ENCODE measurements at places on chromosomes 3 and 15.

- DNase-seq, result no peak
Observed at GRCh38 chr3:123884203-123884831, at the start of gene MYLK. TSS of gene MYLK (minus strand) at chr3:123884332. CDS start at chr3:123793841, 90,491 bp downstream.

DNA sequence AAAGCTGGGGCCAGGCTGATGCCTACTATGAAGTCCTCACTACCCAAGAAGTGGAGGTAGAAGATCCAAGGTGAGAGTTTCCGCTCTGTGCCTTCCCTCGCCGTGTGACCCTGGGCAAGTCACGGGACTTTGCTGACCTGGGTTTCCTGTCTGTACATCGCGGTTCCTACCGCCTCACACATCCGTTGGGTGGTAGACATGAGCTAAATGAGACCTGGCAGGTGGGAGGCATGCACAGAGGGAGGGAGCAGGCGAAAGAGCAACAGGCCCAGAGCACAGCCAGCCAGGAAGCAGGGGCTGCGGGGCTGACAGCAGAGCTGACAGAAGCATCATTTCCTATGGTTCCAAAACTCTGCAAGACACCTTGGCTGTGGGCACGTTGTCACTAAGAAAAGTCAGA lies 157.3 kb upstream of the BHLHE40 start:
- DNase-seq, result peak; percentile 63

- DNase-seq, result no peak
Observed at GRCh38 chr3:102144063-102144462, 290.8 kb upstream of the ZPLD1 start.

- DNase-seq, result no peak
Observed at GRCh38 chr15:96320107-96320506, 10.4 kb upstream of the NR2F2 start.

DNA sequence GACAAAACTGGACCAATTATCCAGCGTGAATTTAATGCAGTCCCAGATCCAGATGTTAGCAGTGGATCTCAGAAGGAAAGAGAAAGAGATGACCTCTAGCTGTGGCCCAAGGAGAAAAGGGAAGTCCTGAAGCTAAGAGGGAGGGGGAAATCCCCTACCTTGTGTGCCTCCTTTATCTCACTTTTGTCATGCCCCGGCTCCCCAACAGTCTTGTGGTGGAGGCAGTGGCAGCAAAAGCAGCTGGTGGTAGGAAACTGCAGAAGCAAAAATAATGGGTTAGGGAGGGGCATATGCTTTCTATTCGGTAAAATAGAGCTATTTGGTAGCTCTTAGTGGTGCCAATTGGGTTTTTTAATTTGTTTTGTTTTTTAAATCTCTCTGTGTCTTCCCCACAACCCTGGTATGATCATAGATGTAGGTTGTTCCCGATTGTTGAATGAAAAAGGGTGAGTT lies 56.5 kb downstream of the MCTP2 start:
- no peak for DNase-seq

GRCh38 chr15:51185213-51186159 lies 90.8 kb upstream of the TNFAIP8L3 start:
- no peak for DNase-seq

- DNase-seq, result no peak
Observed at GRCh38 chr3:116394365-116394764, 50.9 kb downstream of the LSAMP start.

DNA sequence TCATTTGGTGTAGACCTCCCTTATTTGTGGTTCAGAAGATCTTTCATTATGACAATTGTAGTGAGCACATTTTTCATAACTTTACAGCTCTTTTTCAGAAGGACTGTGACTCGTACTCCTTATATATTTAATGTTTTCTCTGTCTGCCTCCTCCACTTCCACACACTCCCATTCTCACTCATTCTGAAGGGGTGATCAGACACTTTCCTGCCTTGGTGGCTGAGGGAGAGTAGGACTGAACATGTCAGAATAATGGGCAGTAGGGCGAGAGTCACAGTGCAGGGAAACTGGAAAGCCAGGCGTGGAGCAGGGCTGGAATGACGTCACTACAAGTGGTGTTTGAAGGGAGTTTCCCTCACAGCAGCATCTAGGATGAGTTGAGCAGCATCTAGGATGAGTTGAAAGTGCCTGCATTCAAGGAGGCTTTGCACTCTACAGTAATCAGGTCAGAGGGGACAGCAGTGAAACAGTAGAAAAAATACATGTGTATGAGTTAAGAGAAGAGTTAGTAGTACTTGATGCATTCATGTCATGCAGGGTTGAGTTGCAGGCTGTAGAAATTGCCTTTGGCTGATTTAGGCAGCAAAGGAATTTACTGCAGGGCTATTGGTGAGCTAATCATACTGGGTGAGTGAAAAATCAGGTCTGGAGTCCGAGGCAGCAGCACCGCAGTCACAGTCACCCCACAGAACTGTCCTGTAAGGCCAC lies 36.3 kb upstream of the FBXL22 start:
- no peak for DNase-seq

GRCh38 chr15:28066231-28066630 lies 32.9 kb downstream of the OCA2 start:
- no peak for DNase-seq

DNA sequence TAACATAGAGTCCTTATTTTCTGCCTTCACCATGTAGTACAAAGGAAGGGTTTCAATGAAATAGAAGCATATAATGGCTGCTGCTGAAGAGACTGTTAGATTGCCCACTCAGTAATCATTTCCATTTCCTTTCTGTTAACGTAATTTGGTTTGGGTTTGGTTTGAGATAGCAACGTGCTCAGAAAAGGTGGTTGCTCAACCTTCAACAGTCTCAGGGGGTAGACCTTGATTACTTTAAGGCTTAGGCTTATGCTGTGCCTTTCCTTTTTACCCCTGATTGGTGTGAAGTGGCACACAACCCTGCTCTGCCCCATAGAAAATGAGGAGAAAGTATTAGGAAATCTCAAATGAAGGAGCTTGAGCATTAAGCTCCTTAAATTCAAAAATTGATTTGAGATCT lies 163.7 kb upstream of the TP63 start:
- DNase-seq, result no peak

- DNase-seq, result no peak
Observed at GRCh38 chr15:64699751-64700388, 75.5 kb downstream of the RBPMS2 start.

DNA sequence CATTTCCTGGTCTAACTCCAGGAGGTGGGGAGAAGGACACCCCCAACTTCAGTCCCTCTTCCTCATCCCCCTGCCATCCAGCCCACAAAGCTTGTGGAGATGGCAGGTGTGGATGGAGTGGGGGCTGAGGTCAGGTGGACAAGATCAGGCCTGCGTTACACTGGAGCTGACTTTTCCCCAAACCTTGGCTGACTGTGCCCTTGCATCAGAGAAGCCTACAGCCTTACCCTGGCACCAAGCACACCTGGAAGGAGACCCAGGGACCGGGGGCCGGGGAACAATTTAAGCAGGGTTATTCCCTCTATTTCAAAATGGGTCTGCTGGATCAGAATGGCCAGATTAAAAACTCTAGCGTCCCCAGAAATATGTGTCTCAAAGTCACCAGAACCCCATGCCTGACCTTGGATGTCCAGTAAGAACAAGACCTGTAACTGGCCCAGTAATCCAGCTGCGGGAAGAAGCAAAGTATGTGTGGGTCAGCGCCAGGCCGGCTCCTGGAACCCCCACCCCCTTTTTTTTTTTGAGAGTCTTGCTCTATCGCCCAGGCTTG lies 14.4 kb downstream of the TNK2 start:
- DNase-seq, result no peak

DNA sequence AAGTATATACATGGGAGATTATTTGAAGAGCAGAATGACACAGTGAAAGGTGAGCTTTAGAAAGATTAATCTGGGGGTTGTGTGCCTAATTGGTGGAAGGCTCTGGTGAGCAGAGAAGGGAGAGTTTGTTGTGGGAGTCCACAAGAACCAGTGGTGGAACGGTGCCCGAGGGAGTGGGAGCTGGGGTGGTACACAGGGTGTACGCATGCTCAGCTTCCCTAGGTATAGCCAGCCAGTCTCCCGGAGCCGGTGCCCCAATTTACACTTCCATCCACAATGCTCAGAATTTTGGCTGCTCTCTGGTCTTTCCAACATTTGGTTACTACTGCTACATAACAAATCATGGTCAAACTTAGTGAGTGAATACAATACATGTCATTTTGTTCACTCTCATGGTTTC lies 92.5 kb downstream of the MITF start:
- no peak for DNase-seq

GRCh38 chr3:83622526-83622925 lies 1336.3 kb upstream of the CADM2 start:
- DNase-seq, result no peak

DNA sequence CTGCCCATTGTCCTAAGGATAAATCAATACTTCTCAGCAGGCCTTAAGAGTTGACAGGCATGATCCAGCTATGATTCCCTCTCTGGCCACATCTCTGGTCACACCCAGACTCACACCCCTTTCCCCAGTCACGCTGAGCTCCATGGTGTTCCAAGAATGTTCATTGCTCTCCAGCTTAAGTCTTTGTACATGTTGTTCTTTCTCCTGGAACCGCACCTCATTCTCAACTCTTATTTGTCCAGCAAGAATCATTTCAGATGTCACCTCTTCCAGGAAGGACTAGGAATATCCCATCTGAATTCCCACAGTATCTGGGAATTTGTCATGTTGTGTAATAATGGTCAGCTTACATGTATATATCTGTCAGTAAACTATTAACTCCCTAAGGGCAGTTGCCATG lies 118.3 kb upstream of the GALNT15 start:
- DNase-seq, result no peak

DNA sequence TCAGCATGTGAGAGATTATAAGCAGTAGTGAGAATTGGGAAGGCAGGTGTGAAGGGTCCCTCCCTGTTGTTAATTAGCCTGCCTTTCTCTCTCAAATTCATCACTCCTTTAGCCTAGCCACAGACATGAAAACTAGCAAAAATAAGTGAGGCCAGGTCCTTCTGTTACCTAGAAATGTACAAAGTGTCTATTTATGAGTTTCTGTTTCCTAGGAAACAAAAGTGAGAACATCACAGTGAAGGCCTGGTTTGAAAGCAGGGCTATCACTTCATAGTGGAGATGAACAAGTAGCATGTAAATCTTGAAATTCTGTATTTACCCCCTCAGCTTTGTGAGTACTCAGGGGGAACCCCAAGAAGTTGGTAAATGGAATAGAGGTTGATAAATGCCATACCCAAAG lies 78.2 kb upstream of the UMPS start:
- DNase-seq, result no peak

- DNase-seq, result no peak
Observed at GRCh38 chr3:25885544-25885943, 95.7 kb downstream of the OXSM start.

DNA sequence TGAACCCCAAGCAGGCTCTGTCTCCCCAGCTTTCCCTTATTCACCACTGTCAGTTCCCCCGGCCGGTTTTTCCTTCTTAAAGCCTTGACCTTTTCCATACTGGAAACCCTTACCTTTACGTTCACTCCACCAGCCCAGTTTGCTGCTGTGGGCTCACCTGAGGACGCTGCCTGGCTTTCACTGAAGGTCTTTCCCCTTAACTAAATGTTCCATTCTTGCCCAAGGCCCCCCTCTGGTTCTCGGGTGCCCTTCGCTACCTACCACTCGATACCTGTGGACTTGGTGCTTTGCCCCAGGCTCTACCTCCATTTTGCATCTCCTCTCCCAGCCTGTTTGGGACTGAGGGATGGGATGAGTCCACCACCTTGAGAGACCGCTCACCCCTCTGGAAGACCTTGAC lies 851 bp downstream of the AP2M1 start:
- DNase-seq, result no peak

GRCh38 chr3:58010562-58010961 lies 2.3 kb downstream of the FLNB start:
- no peak for DNase-seq

DNA sequence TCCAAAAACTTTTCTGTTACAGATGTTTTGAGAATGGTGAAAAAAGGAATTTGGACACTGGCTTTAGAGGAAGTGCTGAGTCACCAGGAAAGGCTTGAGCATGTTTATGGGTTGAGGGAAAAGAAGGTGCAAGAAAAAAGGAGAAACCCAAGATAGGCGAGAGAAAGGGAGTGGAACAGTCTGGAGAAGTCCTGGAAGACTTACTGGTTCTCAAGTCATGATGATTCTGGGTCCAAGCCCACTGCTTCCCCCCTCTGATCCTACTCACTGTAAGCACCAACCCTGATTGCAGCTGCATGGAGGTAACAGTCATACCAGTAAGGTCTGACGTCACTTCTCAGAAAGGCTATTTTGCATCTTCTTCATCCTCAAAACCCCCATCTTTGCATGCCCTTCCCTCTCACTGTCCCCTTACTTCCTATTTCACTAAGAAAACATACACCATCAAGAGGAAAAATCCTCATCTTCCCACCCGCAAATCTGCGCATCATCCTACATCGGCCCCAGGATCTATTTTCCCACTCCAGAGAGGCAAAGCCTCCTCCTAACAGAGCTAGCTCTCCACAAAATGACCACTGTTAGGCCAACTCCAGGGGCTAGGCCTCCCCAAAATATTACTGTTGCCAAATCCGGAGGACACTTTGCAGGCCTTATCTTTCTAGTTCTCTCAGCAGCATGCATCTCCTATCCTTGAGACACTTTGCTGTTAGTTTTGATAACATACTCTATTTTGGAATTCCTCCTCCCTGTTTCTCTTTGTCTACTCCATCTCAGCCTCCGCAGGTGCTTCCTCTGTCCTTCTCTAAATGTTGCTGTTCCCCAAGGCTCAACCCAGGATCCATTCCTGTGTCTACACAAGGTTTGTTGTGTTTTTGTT lies 3.2 kb upstream of the ATP13A3 start:
- no peak for DNase-seq

DNA sequence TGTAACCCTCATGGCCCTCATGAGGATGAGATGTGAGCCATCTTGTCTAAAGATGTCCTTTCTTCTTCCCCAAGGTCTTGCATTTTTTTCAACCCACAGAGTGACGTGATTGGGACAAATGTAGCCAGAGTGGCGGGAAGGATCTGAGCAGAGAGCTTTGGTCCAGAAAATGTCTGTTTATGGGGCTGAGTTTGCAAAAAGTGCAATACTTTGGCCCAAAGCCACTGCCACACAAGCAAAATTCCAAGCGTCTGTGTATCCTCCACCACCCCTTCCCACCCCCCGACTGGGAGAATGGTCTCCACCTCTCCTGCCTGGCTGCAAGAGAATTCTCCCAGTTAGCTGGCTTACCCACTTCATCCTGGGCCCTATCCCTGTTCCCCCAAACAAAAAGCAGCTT lies 246.9 kb upstream of the LRIG1 start:
- no peak for DNase-seq

GRCh38 chr15:57597431-57597830 lies 5.7 kb downstream of the MYZAP start:
- DNase-seq, result no peak

DNA sequence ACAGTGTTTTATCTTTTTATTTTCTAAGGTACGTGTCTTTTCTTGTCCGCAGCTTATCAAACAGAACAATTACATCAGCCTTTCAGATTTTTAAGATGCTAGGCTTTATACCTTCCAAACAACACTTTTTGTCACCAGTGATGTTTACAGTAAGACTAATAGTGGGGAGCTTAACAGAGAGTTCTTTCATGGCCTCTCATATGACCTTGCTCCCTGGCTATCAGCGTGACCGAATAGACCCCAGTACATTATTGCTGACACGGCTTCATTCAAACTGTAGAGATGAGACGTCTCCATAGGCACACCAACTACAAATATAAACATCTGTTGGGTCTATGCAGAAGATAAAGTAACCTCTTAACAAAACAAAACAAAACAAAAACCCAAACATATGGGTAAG lies 477.6 kb upstream of the KCNMB2 start:
- no peak for DNase-seq

GRCh38 chr3:155442072-155442471 lies 148.6 kb upstream of the STRIT1 start:
- DNase-seq, result no peak
